Fibroblast of villous mesenchyme (primary cell): ENCODE measurements at places on chromosomes 13 and 19. TPM values are rescaled to one million over a fixed set of nuclear protein-coding genes. Genes with fewer than 3 reads are reported as not detected.

GRCh38 chr13:48242677-48243076 lies 9.7 kb downstream of the ITM2B start:
- no peak for DNase-seq

B9D2 gene
- 3.5 and 4.5 TPM in 2 replicates for total RNA-seq

DNA sequence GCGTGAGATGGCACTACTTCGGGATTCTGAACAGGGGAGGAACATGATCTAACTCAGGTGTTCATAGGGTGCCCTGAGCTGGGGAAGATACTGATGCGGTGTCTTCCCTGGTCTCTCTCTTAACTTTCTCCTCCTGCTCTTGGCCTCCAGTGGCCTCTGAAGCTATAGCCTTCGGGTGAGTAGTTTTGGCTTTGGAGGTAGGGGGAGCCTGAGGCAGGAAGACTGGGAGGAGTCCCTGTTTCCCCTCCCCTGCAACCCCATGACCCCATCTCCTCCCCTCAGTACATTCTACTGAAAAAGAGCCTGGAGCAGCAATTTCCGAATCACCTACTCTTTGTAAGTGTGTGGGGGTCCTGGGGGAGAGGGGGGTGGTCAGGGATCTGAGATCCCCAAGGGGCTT lies 3.5 kb downstream of the SELENOV start:
- DNase-seq, result no peak

DNA sequence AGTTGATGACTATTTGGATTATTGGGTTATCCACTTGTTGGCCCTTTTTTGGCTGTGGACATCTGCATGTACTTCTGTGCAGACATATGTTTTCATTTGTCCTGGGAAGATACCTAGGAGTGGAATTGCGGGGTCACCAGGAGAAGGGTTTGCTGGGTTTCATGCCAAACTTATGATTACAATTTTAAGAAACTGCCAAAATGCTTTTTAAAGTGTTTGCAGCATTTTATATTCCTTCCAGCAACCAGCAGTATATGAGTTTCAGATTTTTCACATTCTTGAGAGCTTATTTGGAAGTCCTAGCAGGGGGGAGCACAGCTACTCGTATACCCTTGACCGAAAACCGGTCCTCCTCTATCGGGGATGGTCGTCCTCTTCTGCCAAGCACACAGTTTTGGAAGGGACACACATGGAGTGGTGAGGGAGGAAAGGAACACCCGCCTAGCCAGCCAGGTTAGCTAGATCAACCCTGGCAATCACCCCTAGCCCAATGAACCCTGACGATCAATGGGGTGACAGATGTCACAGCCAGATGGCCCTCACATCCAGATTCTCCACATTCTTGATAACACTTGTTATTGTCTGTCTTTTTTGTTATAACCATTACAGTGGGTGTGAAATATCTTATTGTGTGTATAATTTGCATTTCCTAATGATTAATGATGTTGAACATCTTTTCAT lies 26.7 kb upstream of the RNF113B start:
- DNase-seq, result no peak

CBARP gene
- total RNA-seq, result 5.8 and 6.0 TPM in 2 replicates

GCDH gene
- total RNA-seq, result 17.3 and 19.6 TPM in 2 replicates

INSL3 gene
- total RNA-seq, result not detected in 2 replicates
